HFFc6 (cell line): ENCODE measurements at places on chromosomes 16 and 17.

GRCh38 chr16:53631236-53632025 is 72.2 kb downstream of the RPGRIP1L start:
- no peak overlapping the region for H3K4me3 ChIP-seq
- no peak overlapping the region for H3K27ac ChIP-seq
- H3K36me3 ChIP-seq = peaks cover 5% of the 10 kb centered on the region; the same call in 1 of the 2 replicates
- DNase-seq = no peak
- H3K4me1 ChIP-seq = no peaks in the 10 kb centered on the region

GRCh38 chr17:59761385-59762048 is 54.1 kb downstream of the VMP1 start:
- peaks cover 69% of the 10 kb centered on the region for H3K4me1 ChIP-seq
- H3K4me3 ChIP-seq = peak overlapping the region; percentile 63
- no peaks in the 10 kb centered on the region for H3K27me3 ChIP-seq

DNA sequence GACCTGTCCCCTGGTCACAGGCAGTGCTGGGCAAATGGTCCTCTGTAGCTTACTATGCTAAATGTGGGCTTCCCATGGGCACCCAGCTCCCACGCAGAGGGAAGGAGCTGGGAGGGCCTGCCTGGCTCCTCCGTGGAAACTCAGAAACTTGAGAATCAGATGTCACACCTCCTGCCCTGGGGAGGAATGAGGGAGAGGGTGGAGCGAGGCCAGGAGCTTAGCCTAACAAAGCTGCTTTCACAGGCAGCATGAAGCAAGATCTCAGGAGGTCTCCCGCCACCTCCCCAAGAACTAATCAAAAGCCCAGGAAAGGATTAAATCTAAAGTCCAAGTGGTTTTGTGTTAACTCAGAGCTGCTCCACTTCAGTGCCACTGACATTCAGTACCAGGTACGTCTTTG is 33.6 kb upstream of the XYLT2 start:
- no peak overlapping the region for H3K27ac ChIP-seq
- H3K27me3 ChIP-seq = peaks cover 28% of the 10 kb centered on the region
- H3K4me3 ChIP-seq = no peak overlapping the region
- no peak for DNase-seq
- no peaks in the 10 kb centered on the region; the same call in 1 of the 2 replicates for H3K36me3 ChIP-seq

GRCh38 chr17:54838651-54839421 is 61.8 kb upstream of the TOM1L1 start:
- DNase-seq = no peak
- no peaks in the 10 kb centered on the region; the same call in 1 of the 2 replicates for H3K27me3 ChIP-seq
- H3K4me1 ChIP-seq = no peaks in the 10 kb centered on the region

- no peaks in the 10 kb centered on the region for H3K4me1 ChIP-seq
- no peak for DNase-seq
- no peak overlapping the region for H3K4me3 ChIP-seq
- H3K27me3 ChIP-seq = peaks cover 2% of the 10 kb centered on the region
- H3K36me3 ChIP-seq = no peaks in the 10 kb centered on the region
These were observed 19.6 kb downstream of the PIK3R6 start for GRCh38 chr17:8847891-8848290.

GRCh38 chr16:80583466-80583865 is 42.7 kb downstream of the DYNLRB2 start:
- H3K4me3 ChIP-seq = no peak overlapping the region
- peaks cover 6% of the 10 kb centered on the region; the same call in 1 of the 2 replicates for H3K27me3 ChIP-seq
- H3K36me3 ChIP-seq = peaks cover 14% of the 10 kb centered on the region; the same call in 1 of the 2 replicates
- no peak overlapping the region; the same call in 1 of the 2 replicates for H3K27ac ChIP-seq
- peaks cover 56% of the 10 kb centered on the region for H3K4me1 ChIP-seq
- peak; percentile 53 for DNase-seq
